NCI-H1436 treated with DMSO at 0.1 percent for 48 hours (cell line): ENCODE measurements at places on chromosomes 1 and 21.

GRCh38 chr1:115136106-115136505 is 46.8 kb upstream of the TSPAN2 start:
- no peak for DNase-seq

GRCh38 chr1:37478890-37479254 is 4.5 kb downstream of the ZC3H12A start:
- DNase-seq: no peak

DNA sequence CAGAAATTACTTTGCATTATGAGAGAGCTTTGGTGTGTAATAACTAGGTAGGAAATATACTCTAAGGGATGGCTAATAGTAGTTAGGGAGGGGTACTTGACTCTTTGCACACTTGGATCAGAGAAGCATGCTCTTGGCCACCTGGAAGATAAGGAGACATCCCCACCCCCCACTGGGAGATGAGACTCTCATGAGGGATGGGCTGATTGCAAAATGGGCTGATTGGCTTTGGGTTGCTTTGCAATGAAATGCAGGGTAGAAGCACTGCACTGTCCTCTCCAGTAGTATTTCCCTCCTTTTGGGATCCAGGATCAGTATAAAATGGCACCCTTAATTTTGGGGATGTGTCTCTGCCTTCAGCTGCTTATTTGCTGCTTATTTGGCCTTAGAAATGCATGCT is 71.2 kb upstream of the EPS8L3 start:
- no peak for DNase-seq

DNA sequence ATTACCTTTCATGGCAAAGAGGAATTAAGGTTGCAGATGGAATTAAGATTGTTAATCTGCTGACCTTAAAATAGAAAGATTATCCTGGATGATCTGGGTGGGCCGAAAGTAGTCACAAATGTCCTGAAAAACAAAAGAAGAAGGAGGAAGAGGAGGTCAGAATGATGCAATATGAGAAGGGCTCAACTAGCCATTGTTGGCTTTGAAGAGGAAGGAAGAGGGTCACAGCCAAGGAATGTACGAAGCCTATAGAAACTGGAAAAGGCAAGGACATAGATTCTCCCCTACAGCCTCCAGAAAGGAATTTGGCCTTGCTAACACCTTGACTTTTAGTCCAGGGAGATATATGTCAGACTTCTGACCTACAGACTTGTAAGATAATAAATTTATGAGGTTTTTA is 39.4 kb upstream of the FMOD start:
- no peak for DNase-seq

- DNase-seq: peak; percentile 18
These were observed 114.8 kb upstream of the BARHL2 start for GRCh38 chr1:90831910-90832309.

DNA sequence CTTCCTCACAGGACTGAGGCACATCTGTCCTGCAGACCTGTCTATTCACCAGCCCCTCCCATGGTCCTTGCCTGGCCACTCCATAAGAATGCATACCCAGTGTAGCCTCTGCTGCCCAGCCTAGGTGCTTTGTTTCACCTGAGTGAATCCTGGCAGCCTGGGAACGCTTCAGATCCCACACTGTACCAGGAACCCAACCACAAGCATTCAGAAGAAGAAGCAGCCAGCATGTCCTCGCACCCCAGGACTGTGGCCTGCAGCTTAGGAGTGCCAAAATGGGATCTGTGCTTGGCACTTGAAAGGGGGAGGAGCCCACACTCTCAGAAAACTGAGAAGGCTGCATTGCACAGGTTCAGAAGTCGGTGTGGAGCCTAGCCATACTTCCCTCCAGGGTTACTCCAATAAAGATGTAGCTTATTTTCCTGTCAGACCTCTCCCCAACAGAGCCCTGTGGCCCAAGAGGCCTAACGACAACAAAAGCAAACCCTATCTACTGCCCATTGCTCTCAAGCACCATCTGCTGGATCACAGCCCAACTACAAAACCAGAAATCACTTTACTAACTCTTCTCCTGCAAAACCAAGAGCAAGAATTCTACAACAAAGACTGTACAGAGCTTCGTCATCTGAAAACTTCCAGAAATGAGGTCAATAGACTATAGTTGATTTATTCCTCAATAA is 923.1 kb upstream of the NEGR1 start:
- no peak for DNase-seq

GRCh38 chr1:171627020-171627419 is 5.0 kb downstream of the MYOCOS start:
- no peak for DNase-seq

DNA sequence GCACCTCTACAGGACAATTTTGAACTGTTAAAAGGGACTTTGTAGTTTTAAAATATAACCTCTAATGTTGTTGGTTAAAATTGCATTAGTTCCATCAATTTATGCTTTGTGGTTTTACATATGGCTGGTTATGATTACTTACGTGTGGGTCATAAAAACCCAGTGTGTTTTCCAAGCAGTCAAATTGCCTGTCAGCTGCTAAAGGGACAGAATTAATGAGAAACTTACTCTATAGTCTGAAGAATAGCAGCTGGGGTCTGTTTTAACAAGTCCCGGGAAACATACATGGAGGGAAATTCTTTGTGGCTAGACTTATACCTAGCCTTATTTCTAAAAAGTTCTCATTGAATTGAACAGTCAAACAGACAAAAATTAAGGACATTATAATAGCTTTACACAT is 820.9 kb upstream of the ADGRL4 start:
- DNase-seq: no peak

- DNase-seq: no peak
These were observed 15.9 kb downstream of the TMEM63A start for GRCh38 chr1:225866061-225866837.

- DNase-seq: no peak
These were observed 1.4 kb downstream of the MMEL1 start for GRCh38 chr1:2631136-2632050.

- no peak for DNase-seq
These were observed 357.6 kb upstream of the NR5A2 start for GRCh38 chr1:199669916-199670315.

GRCh38 chr1:168653567-168653966 is 75.4 kb downstream of the DPT start:
- no peak for DNase-seq

DNA sequence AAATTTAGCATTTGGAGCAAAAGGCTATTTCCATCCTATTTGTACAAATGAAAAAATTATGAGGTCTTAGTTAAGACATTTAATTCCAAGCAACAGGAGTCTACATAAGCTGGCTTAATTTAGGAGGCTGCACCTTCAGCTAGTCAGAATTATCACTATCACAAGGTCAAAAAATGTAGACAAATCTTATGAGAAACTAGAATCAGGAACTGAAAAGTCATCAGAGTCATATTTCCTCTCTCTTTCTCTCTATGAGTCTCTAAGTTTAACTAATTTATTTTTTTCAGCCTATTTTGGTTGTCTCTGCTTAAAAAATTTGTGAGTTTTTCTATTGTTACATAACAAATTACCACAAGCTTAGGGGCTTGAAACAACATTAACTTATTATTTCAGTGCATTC is 807.1 kb upstream of the PRMT6 start:
- no peak for DNase-seq
